Activated T-cell treated with anti-CD3 and anti-CD28 coated beads, Interleukin-2, amount 50 U/mL, for 72 hours (primary cell): ENCODE measurements at places on chromosomes 5 and 9.

- DNase-seq, result no peak
Measured at GRCh38 chr5:67085616-67086015, 111.0 kb downstream of the CD180 start.

DNA sequence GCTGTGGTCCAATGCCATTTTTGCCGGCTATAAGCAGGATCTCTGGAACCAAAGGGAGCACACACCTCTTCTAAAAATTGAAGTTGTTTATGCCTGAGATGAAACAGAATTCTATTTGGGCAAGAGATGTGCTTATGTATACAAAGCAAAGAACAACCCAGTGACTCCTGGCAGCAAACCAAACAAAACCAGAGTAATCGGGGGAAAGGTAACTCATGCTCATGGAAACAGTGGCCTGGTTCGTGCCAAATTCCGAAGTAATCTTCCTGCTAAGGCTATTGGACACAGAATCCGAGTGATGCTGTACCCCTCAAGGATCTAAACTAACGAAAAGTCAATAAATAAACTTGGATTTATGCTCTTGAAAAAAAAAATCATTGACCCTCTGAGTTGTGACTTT, 178.7 kb downstream of the CEMIP2 start:
- DNase-seq, result no peak

- no peak for DNase-seq
Measured at GRCh38 chr9:30609713-30610112, 1774.7 kb upstream of the ACO1 start.

- no peak for DNase-seq
Measured at GRCh38 chr9:113674436-113674835, 201.7 kb upstream of the ZNF618 start.

DNA sequence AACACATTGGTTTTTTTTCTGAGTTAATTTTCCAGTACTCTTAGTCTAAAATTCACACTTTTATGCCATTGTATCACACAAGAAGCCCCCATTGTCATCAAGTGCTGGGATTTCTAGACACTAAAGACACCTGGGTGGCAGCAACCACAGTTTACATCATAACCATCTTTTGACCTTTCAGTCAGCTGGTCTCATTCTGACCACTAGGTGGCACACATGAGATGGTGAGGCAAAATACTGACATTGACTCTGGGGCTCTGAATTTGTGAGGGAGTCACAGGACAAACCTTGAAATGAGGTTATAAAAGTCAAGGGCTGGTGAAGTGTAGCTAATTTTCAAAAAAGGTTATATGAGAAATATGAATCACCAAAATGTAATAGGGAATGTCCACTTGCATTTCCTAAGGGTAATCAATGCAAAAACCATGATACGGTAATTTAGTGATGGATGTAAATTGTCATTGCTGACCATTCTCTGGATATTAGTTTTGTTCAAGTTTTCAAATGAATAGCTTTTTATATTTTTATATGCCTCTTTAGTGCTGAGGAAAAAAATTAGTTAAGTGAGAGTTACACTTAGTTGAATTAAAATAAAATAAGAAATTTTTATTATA, 229.4 kb downstream of the DMAC1 start:
- peak; percentile 72 for DNase-seq

- no peak for DNase-seq
Measured at GRCh38 chr5:143398451-143399237, 4.8 kb downstream of the NR3C1 start.

DNA sequence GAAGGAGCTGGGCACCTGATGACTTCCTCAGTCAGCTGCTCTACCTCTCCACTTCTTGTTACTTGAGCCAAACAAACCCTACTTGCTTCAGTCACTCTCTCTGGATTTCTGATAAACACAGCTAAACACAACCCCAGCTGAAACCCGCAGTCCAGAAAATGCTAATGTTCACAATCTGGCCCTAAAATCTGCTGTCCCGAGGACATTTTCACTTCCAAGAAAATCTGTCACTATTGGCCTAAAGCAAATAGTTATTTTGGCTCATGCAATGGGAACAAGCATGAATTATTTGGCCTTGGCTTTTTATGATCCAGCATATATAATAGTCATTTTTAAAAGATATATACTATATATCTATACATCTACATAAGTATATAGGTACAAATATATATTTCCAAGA, 19.1 kb downstream of the FAM81B start:
- no peak for DNase-seq

DNA sequence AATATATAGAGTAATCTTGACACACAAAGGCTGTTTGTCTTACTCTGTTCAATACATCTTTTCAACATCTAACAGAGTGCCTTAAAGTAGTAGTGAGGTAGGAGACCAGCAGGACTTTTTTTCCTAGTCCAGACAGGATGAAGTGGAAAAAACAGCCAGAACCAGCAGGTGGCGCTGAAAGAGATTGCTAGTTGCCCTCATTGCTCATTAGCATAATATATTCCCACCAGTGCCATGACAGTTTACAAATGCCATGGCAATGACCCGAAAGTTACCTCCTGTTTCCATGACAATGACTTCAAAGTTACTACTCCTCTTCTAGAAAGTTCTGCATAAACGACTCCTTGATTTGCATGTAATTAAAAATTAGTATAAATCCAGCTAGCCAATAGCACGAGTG, 387.4 kb downstream of the ACTL7B start:
- peak; percentile 11 for DNase-seq

DNA sequence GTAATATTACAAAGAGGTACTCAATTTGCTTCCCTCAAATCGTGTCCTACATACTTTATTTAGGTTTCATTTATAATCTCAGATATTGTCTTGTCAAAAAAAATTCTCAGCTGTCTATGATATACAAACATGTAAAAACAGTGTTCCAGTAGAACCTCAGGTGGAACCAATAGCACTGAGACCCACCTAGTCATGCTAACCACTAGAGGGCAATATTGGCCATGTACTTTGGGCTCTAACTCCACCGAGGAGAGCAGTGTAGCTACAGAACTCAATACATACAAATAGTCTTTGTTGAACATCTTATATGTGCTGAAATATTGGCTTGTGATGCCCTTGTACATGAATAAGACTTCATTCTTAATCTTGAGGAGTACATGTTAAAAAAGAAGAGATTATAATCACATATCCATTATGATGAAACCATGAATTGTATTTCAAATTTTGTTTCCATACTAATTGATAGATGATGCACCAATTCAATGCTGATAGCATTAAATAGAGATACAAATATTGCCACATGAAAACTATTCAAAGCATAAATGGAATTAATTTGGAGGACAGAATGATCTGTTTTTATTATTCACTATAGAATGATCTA, 71.2 kb upstream of the CNTLN start:
- DNase-seq, result peak; percentile 6

- DNase-seq, result no peak
Measured at GRCh38 chr5:115366223-115366622, 69.8 kb upstream of the CCDC112 start.

GRCh38 chr9:10686943-10687342, 74.1 kb upstream of the PTPRD start:
- no peak for DNase-seq

DNA sequence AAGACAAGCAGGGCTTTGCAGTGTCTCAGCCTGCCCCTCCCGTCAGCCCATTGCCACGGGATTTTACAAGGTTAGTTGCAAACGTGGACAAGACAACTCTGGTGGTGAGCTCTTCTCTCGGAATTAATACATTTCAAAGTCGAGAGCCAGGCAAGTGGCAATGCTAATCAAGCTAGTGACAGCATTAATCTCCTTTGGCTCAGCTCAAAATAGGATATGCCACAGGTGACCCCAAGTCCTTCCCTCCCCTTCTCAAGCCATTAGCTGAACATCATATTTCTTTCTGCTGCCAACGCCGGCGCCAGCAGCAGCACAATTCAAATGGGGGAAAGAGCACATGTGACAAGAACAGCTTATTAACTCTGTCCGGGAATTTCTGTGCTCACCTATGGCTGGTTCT, 190.1 kb downstream of the ATPSCKMT start:
- no peak for DNase-seq

DNA sequence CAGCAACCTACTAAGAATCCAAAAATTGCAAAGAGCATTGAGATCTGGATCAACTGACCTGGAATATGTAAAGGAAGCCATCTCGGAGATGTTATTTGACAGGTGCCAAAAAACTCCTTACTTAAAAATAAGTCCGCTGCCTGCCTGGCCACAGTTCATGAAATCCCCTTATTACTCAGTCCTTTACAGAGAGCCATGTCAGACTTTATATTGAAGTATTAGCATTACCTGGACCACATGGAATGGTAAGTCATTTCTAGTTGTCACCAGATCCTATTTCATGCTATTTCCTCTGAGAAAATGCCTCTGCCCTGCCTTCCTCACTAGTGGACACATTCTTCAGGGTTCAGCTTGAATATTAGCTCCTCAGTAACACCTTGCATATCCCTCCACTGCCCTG, 115.7 kb downstream of the DEPDC1B start:
- no peak for DNase-seq

DNA sequence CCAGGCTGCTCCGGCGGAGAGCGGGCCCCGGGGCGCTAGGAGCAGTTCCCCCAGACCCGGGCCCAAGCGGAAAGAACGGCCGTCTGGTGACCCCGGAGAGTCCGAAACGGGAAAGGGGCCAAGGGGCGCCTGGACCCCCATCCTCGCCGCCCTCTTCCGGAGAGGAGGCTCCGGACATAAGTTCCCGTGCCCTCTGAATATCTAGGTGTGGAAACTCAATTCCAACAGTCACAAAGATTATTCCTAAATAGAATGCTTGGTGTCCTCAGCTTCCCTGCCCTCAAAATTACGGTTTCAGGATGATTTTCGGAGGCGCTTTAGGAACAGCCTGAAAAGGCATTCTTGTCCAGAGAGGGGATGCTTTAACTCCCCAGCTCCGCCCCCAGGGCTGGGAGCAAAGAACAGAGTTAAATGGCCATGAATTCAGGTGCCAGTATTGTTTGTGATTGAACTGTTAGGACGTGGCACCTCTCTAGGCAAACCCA, 681 bp upstream of the LHFPL2 start:
- no peak for DNase-seq

DNA sequence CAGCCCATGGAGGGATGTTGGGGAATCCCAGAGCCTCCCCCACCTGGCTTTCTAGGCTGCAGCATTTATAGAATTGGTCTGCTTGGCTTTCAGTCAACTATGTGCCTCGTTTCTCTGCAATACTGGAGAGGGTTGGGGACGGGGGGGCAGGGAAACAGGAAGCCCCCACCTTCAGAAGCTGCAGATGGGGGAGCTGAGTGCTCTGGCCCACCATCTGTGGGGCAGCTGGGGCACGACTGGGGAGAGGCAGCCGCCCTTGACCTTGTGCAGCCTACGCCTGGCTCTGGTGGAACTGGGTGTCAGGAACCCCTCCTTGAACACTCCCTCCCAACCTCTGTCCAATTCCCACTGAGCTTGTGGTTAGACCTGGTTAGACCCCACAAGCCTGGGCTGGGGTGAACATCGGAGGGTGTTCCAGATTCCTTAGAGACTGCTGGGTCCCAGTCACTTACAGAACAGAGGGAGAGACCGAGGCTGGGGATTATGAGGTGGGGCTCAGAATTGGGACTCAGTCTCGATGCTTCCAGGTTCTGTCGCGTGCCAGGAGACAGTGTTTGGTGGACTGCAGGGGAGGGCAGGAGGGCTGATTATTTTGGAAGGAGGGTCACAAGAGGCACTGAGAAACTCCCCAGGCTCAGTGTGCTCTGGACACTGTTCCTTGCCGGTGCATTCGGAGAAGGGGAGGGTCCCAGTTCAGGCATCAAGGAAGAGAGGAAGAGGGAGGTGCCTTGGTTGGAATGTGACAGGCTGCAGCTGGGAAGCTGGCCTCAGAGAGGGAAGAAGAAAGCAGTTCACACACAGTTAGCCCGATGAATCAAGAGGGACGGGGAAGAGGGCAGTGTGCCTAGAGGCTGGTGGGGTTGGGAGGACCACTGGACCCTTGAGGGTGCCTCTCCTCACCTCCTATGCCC, 25.6 kb downstream of the COL27A1 start:
- no peak for DNase-seq

DNA sequence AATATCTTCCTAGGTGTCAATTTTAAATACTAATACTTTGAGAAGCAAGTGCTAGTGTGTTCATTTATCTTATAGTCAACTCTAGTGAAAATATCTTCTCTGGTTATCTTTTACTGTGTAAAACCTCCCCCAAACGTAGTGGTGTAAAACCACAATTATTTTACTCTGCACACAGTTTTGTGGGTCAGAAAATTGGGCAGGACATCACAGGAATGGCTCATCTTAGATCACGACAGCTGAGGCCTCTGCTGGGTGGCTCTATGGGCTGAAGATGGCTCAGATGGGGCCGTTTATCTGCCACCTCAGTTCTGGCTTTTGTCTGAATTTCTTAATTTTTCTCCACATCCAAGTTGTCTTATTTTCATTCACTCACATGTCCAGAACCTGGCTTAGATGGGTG, 457.2 kb upstream of the ACTBL2 start:
- no peak for DNase-seq

- no peak for DNase-seq
Measured at GRCh38 chr5:117679046-117679445, 1104.4 kb upstream of the SEMA6A start.

DNA sequence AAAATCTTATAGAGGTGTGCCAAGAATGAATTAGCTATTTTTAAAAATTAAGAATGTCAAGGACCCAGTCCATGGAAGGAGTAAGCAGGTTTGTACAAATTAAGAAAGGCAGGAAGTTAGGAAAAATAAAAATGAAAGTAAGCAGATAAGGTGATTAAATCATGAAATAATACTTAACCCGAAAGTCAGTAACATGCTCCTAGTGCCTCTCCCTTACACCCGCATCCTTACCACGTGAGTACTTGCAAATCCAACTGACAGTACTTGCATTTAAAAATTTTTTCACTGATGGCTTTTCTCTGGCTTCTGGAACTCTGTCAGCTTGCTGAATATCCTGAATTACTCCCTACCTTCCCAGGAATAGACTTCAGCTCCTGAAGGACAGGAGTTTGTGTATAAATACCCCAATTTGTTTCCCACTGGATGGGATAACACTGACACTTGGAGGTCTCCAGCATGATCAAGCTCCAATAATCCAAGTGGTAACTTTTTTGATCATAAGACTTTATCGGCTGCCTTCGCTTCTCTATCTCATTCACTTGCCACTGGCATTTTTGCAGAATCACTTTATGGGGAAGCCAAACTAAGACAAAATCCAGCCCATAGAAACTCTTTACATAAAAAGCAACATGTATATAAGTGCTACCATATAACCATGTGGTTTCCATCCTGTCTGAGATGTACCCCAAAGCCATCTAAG, 41.6 kb upstream of the RICTOR start:
- no peak for DNase-seq

DNA sequence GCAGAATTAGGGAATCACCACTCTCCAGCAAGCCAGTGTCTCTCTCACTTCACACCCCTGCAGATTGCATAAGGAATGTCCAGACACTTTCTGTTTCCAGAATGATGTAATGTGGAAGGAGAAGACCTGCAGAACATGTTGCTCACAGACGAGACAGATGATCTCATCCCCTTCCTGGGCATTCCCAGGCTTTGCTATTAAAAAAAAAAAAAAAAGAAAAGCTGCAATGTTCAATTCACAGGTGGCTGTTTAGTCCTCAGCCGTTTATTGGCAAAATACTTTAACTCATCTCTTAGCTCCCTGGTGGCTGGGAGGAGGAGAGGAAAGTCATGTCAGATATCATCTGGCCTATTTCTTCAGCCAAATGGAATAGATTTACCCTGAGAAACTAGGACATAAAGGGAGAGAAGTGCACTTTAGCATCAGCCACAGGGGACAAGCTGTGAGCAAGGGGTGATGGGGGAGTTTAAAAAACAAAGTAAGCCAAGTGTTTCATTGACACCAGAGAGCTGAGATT, 95.9 kb upstream of the TNC start:
- DNase-seq, result no peak

- no peak for DNase-seq
Measured at GRCh38 chr9:123063177-123063598, 29.7 kb downstream of the GPR21 start.

- no peak for DNase-seq
Measured at GRCh38 chr5:148776780-148777179, 49.6 kb upstream of the ADRB2 start.
